Osteoblast (primary cell): ENCODE measurements at places on chromosomes 5 and 9. TPM values are rescaled to one million over a fixed set of nuclear protein-coding genes. Genes with fewer than 3 reads are reported as not detected.

The TMEM267 gene
- 17.4 and 18.6 TPM in 2 replicates for total RNA-seq

The ADGRV1 gene
- under 0.01 TPM in 1 of 2 replicates, not detected in the other for total RNA-seq

The ZBED3 gene
- total RNA-seq: 1.1 and 4.7 TPM in 2 replicates

The BTNL3 gene
- total RNA-seq: not detected in 2 replicates

The PCDHGA5 gene
- 2.5 and 2.7 TPM in 2 replicates for total RNA-seq

The SH2D3C gene
- 0.29 and 0.36 TPM in 2 replicates for total RNA-seq

The FAM81B gene
- total RNA-seq: not detected in 2 replicates

The MARVELD2 gene
- total RNA-seq: 7.7 and 9.4 TPM in 2 replicates

The SHISAL2B gene
- not detected in 2 replicates for total RNA-seq

The PRXL2C gene
- total RNA-seq: 30.8 and 36.5 TPM in 2 replicates

The S100Z gene
- not detected in 2 replicates for total RNA-seq

The SLC6A19 gene
- total RNA-seq: not detected in 2 replicates

The ADAMTSL1 gene
- total RNA-seq: 54.3 and 70.1 TPM in 2 replicates

The MTMR12 gene
- 17.7 and 20.6 TPM in 2 replicates for total RNA-seq

The ARID3C gene
- under 0.01 TPM in 1 of 2 replicates, not detected in the other for total RNA-seq
